Stimulated activated CD8-positive, alpha-beta memory T cell treated with anti-CD3 and anti-CD28 coated beads, Interleukin-12 subunit alpha, Interleukin-12 subunit beta, amount 100 ng/mL, for 4 hours (primary cell): ENCODE measurements at places on chromosomes 12 and 14.

- DNase-seq: no peak
Measured at GRCh38 chr14:38108681-38109080, 99.0 kb upstream of the SSTR1 start.

GRCh38 chr12:4003576-4003975 lies 130.4 kb upstream of the PARP11 start:
- DNase-seq: no peak

DNA sequence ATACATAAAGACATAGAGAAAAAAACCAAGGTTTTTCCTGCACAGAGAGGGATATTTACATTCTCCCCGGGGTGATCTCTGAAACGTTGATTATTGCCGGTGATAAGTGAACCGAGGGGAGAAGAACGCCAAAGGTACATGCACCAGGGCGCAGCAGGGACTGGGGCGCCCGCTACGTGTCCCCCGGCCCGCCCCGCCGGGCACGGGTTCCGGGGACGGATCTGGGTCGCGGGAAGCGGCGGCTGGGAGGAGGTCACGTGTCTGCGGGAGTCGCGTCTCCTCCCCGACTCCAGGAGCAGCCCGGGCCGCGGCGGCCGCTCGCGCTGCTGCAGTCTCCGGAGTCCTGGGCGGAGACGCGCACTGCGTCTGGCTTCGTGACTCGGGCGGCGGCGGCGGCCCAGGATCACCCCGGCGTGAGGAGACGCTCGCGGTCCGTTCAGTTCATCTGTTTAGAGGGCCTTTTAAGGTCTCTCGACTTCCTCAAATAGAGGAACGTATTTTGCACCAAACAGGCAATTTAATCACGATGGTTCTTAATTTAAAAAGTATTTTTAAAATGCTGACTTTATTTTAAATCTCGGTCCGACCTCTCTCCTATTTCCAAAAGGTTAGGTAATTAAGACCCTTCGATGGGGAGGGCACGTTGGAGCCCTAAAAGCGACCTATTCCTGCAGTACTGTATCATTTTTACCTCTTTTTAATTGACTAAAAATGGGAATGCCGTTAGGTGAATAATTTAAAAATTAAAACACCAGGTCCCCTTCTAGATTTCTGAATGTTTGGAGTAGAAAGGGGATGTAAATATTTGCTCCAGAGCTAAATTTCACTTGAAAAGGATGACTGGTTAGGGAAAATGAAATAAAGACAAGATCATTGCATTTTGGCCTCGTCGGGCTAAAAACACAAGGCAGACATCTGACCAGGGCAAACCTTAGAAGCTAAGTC lies 1.8 kb upstream of the BHLHE41 start:
- DNase-seq: no peak

DNA sequence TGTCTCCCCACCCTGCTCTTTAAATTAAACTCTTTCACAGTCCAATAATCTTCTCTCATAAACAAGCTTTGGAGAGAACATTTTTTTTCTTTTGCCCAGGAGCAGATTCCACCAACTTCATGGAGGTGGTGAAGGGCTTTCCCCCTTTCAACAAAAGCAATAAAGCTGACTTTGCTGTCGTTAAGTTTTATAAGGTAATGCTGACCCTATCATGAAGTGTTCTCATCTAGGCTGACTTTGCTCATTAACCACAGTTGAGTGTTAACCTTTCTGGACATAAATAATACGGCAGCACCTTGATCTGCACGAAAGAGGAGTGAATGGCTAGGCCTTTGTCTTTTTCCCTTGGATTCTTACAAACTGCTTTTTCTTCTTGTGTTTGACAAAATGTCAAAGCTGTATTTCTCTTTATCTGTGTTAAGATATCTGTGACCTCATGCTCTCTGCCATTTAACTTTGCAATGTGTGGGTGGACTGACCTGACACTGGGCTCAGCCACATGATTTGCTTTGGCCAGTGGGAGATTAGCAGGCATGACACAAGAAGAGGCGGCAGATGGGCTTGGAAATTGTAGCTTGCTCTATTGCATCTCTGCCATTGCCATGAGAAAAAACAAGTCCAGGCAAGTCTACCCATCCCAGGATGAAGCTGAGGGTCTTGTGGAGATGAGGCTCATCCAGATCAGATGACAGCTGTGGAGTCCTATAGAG lies 470.9 kb upstream of the CCDC196 start:
- no peak for DNase-seq

GRCh38 chr14:105497671-105498429 lies 6.8 kb downstream of the TEDC1 start:
- DNase-seq: no peak

GRCh38 chr14:93107453-93107852 lies 8.3 kb downstream of the ITPK1 start:
- no peak for DNase-seq

- no peak for DNase-seq
Measured at GRCh38 chr12:53232646-53233461, 845 bp upstream of the RARG start.

- DNase-seq: no peak
Measured at GRCh38 chr12:121326996-121327674, 25.1 kb downstream of the ANAPC5 start.

- no peak for DNase-seq
Measured at GRCh38 chr12:109650808-109651207, 62.8 kb upstream of the FAM222A start.

- DNase-seq: no peak
Measured at GRCh38 chr12:76275511-76276093, 72.6 kb downstream of the BBS10 start.

- no peak for DNase-seq
Measured at GRCh38 chr14:85482552-85482951, 47.4 kb upstream of the FLRT2 start.

GRCh38 chr14:71688576-71688975 lies 243.7 kb upstream of the RGS6 start:
- DNase-seq: no peak

- DNase-seq: no peak
Measured at GRCh38 chr12:21223930-21224329, 92.9 kb downstream of the SLCO1B1 start.

GRCh38 chr12:108241986-108242703 lies 97.0 kb downstream of the CMKLR1 start:
- DNase-seq: no peak

- no peak for DNase-seq
Measured at GRCh38 chr12:5524769-5525436, 93.0 kb downstream of the NTF3 start.

- no peak for DNase-seq
Measured at GRCh38 chr14:94111276-94112095, 950 bp downstream of the IFI27 start.

DNA sequence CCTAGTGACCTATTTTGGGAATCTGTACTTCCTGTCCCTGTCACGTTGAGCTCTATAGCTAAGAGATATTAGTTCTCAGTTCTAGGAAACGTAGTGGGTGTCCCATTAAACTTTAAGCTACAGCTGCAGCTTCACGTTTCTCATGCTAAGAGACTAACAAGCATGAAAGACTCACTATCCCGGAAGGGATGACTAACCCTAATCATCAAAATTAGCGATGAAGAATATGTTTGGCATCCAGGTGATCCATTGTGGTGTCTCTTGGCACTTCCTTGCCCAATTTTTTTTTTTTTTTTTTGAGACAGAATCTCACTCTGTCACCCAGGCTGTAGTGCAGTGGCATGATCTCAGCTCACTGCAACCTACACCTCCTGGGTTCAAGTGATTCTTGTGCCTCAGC lies 11.0 kb upstream of the LALBA start:
- no peak for DNase-seq

- no peak for DNase-seq
Measured at GRCh38 chr12:3199551-3200031, 122.4 kb downstream of the TSPAN9 start.

- DNase-seq: no peak
Measured at GRCh38 chr12:66941150-66941549, 262.3 kb upstream of the GRIP1 start.

DNA sequence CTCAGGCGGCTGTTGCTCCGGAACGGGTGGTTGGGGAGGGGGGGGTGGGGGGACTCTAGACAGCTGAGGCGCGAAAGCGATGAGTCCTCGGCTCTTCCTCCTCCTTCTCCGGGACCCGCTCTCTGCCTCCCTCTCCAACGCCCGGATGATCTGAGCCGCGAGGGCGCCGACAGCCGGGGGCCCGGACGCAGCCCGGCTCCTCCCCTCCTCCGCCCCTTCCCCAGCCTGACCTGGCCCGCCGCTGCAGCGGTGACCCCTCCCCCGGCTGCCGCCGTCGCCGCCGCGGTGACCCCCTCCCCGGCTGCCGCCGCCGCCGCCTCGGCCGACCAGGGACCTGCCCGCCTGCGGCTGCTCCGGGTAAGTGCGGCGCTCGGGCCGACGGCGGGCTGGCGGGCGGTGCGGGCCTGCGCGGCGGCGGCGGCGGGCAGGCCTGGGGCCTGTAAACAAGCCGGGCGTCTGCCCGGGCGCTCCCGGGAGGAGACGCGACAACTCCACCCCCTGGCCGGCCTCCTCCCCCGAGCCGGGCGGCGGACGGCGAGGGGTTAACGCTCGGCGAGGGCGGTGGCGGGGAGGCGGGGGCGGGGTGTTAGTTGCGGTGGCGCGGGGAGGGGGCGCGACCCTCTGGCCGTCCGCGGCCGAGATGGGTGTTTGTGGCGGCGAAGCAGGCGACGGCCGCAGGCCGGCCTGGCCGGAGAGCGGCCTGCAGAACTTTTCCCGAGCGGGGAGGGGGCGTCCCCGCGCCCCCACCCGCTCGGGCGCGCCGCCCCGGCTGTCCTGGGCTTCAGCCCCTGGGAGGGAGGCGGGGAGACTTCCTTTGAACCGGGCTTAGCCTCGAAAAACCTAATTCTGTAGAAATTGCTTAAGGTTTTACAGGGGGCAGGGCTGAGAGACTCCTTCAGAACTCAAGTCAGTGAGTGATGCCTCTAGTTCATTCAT lies 568 bp downstream of the PPM1A start:
- DNase-seq: peak; percentile 54

- DNase-seq: peak; percentile 19
Measured at GRCh38 chr12:9906873-9907272, 25.3 kb downstream of the CLEC2A start.

GRCh38 chr14:41634286-41634685 lies 27.6 kb downstream of the LRFN5 start:
- no peak for DNase-seq

DNA sequence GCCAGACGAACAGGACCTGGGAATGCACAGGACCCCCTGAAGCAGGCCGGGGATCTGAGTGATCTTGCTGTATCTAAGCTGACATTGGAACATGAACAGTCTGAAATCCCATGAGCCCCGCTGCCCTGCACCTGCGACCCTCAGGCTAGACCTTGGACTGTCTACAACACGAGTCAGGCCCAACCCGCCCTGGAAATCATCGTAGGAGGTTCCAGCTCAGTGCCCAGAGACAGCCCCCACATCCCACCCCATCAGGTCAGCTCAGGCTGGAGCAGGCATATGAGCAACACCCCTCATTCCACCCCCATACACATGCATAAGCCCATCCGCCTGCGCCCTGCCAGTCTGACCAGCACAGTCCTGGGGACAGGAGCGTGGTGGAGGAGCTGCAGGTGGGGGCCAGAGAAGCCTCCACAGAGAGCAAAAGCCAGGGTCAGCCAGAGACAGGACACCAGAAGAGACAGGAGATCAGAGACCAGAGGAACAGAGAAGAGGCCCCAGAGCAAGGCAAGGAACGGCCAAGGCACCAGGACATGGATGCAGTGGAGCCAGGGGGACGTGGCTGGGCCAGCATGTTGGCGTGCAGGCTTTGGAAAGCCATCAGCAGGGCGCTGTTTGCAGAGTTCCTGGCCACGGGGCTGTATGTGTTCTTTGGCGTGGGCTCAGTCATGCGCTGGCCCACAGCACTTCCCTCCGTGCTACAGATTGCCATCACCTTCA lies at the start of gene AQP6:
TSS of gene AQP6 (plus strand) at position 307 of the 720 bp plus-strand sequence. CDS start at position 534, 227 bp downstream.
- no peak for DNase-seq

DNA sequence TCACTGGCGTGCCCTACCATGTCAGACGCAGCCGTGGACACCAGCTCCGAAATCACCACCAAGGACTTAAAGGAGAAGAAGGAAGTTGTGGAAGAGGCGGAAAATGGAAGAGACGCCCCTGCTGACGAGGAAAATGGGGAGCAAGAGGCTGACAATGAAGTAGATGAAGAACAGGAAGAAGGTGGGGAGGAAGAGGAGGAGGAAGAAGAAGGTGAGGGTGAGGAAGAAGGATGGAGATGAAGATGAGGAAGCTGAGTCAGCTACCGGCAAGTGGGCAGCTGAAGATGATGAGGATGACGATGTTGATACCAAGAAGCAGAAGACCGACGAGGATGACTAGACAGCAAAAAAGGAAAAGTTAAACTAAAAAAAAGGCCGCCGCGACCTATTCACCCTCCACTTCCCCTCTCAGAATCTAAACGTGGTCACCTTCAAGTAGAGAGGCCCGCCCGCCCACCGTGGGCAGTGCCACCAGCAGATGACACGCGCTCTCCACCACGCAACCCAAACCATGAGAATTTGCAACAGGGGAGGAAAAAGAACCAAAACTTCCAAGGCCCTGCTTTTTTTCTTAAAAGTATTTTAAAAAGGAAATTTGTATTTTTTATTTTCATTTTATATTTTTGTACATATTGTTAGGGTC lies 13.2 kb downstream of the TRIP11 start:
- DNase-seq: no peak

- no peak for DNase-seq
Measured at GRCh38 chr12:71392521-71393145, 47.0 kb upstream of the LGR5 start.

DNA sequence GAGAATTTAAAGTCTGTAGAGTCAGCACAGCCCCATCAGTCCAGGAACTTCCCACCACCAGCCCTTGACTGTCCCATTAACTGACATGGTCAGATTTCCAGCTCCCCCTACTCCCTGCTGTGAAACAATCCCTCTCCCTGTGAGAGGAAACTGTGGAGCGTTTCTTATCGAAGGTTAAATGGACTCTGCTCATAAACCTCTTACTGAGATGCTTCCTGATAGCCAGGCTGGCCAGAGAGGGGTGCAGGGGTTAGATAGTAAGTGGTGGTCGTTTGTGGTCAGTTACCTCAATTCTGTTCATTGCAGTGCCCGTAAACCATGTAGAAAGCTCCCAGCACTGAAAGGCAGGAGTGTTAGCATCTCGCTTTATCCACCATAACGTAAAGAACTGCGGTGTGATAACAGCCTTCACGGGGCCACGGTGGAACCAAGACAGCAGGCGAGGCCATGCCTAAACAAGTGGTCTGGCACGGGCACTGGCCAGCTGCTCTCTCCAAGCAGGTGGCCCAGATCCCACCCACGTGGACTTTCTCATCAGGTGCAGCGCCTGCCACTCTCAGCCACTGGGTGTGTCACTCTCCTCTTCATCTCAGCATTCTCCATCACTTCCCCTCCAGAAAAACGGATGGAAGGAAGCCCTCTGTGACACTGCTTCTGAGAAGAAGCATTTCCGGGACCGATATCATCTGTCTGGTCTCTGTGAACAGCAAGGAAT lies 102.2 kb downstream of the FBXL14 start:
- no peak for DNase-seq
